ENCODE measurements at places on chromosomes 3 and 15.

DNA sequence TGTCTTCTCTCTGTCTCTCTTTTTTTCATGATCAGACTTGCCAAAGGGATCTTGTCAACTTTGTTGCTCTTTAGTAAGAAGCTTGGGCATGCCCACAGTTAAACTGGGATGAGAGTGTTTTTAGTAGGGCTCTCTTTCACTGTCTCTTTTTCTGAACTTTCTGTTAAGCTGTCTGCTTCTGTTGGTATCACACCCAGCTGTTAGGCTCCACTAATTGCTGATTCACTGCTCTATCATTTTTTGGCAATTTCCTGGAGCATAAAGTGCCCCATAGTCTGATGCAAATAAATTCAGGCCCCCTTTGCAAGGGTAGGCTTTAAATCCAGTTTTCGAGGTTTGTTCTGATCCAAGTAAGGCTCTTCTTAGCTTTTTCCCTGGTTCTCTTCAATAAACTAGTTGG lies 360.4 kb upstream of the ADAMTS9 start:
- DNase-seq, result no peak

- DNase-seq, result no peak
Observed at GRCh38 chr3:177431525-177432176, 234.4 kb upstream of the TBL1XR1 start.

DNA sequence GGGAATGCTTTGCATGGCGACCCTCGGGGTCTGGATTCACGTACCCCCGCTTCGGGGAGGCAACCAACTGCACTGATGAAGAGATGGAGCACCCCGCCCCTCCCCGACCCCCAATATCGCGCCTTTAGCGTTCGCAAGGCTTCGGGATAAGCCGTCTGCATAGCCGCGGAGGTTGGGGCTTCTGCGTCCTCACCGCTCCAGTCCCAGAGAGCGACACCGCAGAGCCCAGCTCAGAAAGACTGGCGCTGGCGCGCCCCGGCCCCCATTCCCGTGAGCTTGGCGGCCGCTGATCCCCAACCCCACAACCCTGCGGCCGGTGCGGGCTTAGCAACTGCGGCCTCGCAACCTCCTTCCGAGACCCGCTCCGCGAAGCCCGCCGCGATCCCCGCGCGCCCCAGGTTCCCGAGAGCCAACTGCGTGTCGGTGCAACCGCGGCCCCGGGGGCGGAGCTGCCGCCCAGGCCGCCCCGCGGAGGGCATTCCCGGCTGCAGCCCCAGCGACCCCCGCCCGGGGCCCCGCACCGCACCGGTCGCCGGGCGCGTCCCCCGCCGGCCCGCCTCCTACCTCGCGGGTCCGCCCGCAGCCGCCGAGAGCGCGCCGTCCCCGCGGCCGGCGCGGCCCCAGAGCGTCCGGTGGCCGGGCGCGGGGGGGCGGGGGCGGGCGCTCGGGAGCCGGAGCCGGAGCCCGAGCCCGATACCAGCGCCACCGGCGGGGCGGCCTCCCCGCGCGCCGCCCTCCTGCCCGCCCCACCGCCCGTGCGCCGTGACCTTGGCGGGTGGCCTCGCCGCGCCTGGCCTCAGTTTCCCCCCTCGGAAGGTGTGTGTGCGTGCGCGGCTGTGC lies 79.5 kb downstream of the IQSEC1 start:
- no peak for DNase-seq

- no peak for DNase-seq
Observed at GRCh38 chr15:99331381-99331780, 80.1 kb downstream of the LRRC28 start.

GRCh38 chr3:21859124-21860081 lies 108.4 kb upstream of the ZNF385D start:
- DNase-seq, result no peak

GRCh38 chr3:172787746-172788145 lies 37.2 kb downstream of the ECT2 start:
- DNase-seq, result no peak

Data from stimulated activated CD8-positive, alpha-beta memory T cell treated with anti-CD3 and anti-CD28 coated beads, Interleukin-7, amount 100 ng/mL, for 48 hours (primary cell).